ENCODE measurements at places on chromosomes 2 and 18.
A peak's percentile ranks its signal among the peaks of the same experiment; 100 is the strongest.

DNA sequence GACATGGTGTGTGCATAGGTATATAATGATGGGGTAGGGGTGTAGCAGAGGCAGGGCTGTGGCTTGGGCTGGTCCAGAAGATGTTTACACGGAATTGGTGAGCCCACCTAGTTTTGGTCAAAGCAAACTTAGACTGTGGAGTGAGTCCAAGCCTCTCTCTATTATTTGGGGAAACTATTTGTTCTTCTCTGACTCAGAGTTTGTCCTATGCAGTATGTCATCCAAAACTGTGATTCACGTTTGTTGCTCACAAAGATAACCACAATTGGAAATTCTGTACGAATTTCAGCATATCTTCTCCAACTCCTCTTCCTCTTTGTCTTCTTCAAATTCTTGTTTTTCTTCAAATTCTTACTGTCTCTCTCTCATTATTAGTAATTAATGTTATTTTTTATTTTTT is 292.9 kb downstream of the XIRP2 start:
- DNase-seq = peak; percentile 71

GRCh38 chr2:177612659-177613058 is 220.1 kb downstream of the AGPS start:
- no peak for DNase-seq

GRCh38 chr2:163436963-163437362 is 298.8 kb downstream of the FIGN start:
- DNase-seq = no peak

- peak; percentile 15 for DNase-seq
These were observed 536.3 kb upstream of the TNP1 start for GRCh38 chr2:217396165-217396564.

DNA sequence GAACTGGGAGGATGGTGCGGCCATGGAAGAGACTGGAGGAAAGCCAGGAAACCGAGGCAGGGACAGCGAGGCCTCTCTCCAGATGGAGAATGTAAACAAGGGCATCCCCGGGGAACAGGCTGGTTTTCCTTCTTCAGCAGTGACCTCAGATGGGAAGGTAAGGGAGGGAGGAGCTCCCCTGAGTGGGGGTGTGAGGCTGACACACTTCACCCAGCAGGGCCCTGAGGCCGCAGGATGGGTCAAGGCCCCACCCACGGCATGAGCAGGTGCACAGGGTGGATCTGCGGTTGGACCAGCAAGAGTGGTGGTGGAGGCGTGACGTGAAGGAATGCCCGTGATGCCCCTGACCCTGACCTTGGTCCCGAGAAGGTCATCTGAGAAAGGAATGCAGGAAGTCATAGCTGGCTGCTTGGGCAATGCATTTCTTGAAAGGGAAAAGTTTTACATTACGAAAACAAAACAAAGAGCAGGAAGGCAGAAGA is 48.1 kb downstream of the ADCY3 start:
- DNase-seq = peak; percentile 28

DNA sequence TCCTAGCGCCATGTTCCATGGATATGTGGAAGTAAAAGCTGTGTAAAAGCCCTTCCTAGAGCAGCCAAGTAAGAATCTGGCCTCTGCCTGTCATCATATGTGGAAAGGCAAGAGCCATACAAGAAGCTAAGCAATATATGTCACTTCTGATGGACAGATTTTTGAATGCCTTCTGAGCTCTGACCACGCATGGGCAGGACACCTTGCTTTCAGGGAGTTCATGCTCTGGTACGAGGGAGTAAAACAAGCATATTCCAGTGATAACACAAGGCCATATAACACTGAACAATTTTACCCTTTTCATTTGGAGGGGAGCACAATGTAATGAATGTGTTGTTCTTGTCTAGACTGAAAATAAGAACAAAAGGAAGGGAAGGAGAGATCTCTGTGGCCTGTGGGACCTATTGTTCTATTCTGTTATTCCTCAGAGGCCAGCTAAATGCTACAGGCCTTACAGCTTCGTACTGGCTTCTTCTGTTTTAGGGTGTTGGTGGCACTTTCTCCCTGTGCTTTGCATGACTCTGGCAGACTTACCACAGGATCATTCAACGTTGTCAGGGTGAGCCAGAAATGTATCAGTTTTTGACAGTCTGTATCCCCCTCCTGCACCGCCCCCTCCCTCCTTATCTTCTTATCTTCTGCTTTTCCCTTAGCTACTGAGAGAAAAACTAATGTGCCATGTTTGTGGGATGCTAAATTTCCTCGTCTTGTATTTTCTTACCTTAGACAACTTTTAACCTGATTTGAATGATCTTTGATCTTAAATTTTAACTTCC is 99.5 kb downstream of the MAP4K4 start:
- DNase-seq = no peak

- no peak for DNase-seq
These were observed 15.0 kb downstream of the MGAT4A start for GRCh38 chr2:98715812-98716451.

DNA sequence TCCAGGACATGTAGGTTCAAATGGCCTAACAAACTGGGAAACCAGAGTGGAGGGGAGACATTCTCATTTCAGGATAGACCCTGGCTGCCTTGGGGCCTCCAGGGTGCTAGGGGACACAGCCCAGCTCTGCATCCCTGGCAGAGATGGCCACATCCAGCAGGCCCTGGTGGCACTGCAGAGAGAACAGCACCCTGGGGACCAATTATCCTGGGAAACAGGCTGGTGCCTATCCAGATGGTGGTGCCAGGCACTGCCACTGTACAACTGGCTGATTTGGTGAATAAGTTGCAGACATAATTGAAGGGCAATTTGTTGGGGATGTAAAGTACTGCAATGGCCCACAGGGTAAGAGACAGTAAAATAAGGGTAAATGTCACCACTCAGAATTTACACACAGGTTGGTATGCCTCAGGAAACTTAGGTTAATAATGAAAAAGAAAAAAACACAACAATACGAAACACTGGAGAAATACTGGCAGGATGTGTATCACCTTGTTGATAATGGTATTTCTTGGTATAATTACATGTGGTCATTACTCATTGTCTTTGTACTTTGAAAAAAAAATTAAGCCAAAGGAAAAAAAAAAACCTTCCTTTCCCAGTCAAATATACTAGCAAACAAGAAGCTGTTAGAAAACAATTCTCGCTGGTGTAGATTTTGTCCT is 12.8 kb upstream of the SFTPB start:
- no peak for DNase-seq

DNA sequence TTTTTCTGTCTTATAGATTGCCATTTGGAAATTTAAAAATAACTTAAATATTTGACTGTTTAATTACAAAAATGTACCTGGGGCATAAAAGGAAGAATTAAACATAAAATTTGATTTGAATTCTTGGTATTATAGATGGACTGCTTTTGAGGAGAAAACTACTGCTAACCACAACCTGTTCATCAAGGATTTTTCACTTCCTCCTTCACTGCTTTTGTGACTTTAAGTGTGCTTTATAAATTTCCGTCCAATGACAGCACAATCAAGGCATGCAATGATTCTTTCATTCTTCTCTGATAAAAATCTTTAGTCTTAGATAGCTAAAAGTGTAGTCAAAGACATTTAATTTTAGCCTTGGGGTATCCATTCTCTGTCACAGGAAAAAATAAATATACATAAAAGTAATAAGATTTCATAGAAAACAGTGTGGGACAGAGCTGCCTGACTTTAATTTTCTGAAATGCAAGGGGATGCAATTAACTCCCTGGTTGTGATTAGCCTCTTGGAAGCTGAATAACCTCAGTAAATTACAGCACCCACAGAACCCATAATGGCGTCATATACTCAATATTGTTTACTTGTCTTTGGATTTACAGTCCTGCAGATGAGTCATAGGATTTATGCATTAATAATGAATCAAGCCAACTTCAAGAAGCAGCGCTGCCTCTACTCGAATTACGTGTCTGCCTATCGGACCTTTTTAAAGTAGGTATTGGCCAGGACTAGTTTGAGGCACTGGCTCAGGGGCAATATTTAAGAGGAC is 587.9 kb downstream of the NRXN1 start:
- DNase-seq = no peak

DNA sequence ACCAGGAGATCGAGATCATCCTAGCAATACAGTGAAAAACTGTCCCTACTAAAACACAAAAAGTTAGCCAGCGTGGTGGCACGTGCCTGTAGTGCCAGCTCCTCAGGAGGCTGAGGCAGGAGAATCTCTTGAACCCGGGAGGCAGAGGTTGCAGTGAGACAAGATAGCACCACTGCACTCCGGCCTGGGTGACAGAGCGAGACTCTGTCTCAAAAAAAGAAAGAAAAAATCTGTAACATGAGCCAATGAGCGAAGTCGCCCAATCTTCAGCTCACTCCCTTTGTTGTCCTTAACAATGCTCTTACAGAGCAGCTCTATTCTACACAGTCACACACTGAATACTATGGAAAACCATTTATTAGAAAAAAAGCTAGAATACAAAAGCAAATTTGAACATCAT is 22.0 kb downstream of the FAM98A start:
- no peak for DNase-seq

GRCh38 chr2:176934131-176934530 is 278.5 kb upstream of the HNRNPA3 start:
- no peak for DNase-seq

DNA sequence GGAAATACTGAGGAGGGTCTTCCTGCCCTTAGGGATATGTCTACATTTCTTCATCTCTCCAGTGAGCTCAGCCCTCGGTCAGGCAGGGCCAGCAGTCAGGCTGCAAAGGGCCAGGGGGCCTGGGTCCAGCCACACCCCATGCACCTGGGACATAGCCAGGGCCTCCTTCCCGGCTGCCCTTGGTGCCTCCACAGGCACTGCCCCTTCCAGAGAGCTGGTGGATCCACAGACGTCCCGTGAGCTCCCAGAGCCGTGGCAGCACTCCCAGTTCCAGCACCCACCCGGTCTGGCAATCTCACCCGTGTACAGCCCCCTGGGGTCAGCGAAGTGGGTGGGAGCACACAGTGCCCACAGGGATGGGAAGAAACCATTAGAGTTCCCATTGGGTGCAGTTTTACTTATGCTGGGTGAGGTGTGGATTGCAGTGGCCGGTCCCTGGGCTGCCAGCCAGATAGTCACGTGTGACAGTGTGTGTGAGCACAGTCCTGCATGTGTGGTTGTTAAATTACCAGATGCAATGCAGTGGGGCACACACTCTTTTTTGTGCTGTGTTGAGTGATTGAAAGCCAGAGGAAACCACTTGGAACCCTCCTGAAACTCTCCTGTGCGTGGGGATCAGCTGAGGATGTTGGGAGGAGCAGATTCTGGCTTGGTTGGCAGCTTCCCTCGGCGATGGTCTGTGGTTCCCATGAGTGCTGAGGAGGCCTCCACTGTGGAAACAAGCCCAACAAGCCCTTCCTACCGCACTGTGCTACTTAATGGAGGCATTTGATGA is 131.0 kb downstream of the SNTG2 start:
- DNase-seq = peak; percentile 11

DNA sequence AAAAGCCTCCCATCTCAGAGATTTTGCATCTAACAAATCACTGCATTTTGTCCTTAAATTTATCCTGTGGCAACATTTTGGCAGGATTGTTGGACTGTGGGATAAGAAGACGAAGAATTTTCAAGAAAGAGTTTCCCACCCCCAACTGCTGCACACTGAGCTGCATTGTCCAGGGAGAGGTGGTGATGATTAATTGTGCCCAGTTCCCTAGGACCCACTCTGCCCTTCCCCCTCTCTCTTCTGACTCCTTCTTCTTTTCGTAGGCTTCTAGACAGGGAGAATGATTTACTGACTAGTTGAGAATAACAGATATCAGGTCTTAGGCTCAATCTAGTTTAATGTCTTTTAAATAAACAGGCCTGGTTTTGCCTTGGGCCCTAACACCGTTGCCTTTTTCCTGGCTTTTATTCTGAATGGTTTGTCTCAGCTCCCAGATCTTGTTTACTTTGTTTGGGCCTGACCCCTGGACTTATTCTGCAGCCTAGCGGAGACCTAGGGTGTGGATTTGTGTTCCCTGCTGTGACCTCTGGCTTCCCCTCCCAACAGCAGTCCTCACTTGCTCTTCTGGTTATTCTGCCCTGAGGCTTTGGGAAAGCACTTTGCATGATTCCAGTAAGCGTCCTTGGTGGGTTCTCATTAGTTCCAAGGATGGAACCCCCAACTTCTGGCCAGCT is 233.3 kb downstream of the INSIG2 start:
- DNase-seq = no peak

DNA sequence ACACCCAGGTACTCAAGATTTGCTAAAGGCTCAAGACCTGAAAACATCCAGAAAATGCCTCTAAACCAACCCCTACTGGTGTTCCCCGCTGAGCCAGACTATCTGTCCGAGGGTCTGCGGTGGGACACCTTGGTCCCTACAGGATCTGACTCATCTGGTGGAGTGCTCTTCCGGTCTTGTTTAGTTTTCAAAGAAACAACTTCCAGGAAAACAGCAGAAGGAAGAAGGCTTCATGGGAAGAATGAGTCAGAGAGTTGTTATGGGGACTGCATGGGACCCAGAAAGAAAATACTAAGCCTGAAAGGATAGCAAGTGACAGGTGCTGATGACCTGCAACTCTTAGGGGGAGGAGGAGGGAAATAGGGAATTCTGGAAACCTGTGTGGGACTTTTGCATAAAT is 41.3 kb downstream of the ZFP36L2 start:
- DNase-seq = peak; percentile 55

- peak; percentile 94 for DNase-seq
These were observed 28.0 kb downstream of the RFX8 start for GRCh38 chr2:101446869-101447268.

DNA sequence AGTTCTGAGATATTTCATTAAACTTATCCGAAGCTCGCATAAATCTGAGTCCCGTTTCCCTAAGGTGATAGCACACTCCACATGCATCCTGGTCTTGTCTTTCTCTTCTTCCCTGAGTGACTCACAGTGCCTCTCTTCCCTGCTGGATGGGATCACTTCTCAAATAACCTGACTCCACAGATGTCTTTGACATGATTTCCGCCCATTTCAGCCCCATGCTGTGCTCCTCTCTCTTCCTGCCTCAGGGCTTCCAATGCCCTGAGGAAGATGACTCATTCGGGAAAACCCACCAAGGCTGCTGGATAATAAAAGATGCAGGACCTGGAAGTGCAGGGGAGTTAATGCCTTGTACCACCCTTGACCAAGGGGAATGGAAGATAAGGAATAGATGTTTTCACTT is 441.7 kb upstream of the SOX11 start:
- peak; percentile 85 for DNase-seq

DNA sequence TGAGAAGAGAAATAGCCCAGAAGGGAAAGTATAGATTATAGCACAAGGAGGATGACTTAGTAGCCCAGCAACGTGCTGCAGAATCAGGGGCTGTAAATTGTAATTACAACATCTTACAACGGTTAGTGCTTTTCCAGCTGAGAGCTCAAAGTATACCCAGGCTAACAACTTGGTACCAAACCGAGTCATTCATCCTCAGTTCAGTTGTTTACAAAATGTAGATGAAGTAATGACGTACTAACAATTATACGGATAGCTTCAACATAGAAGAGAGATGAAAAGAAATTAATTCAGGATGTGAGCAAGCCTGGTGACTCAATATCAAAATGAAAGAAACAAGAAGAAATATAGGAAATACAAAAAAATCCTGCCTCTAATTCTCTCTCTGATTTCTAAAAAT is 99.2 kb downstream of the DYNAP start:
- peak; percentile 54 for DNase-seq

All from astrocyte of the spinal cord (primary cell).